ENCODE measurements at places on chromosomes 12 and 14. TPM values are rescaled to one million over a fixed set of nuclear protein-coding genes. Genes with fewer than 3 reads are reported as not detected.

The TSHR gene
- not detected for total RNA-seq

The KCNH3 gene
- total RNA-seq, result 3.1 TPM

The PFKM gene
- 39.9 TPM for total RNA-seq

The SERPINA9 gene
- not detected for total RNA-seq

The CEBPE gene
- 0.16 TPM for total RNA-seq

The DDHD1 gene
- 53.8 TPM for total RNA-seq

The BTG1 gene
- total RNA-seq, result 98.3 TPM

The RERG gene
- total RNA-seq, result not detected

The STON2 gene
- total RNA-seq, result 0.22 TPM

The C12orf54 gene
- not detected for total RNA-seq

The DPY19L2 gene
- 7.7 TPM for total RNA-seq

The RPGRIP1 gene
- total RNA-seq, result not detected

The P2RX2 gene
- not detected for total RNA-seq

The OR4K14 gene
- not detected for total RNA-seq

The TMTC1 gene
- not detected for total RNA-seq

The SMCO2 gene
- not detected for total RNA-seq

The IFI27L2 gene
- total RNA-seq, result 58.5 TPM

Data from CD8-positive, alpha-beta memory T cell (primary cell).